ENCODE measurements at places on chromosomes 5 and 9.
A peak's percentile ranks its signal among the peaks of the same experiment; 100 is the strongest.

GRCh38 chr5:142013734-142014521 is 1.1 kb upstream of the GNPDA1 start:
- no peaks in the 10 kb centered on the region for H3K36me3 ChIP-seq
- H3K4me3 ChIP-seq: no peak overlapping the region
- no peak for DNase-seq
- peaks cover 27% of the 10 kb centered on the region for H3K4me1 ChIP-seq
- peak overlapping the region; percentile 91 for H3K27ac ChIP-seq

GRCh38 chr5:114317751-114318150 is 44.1 kb upstream of the KCNN2 start:
- no peak for DNase-seq
- H3K27ac ChIP-seq: no peak overlapping the region
- no peaks in the 10 kb centered on the region for H3K36me3 ChIP-seq
- no peaks in the 10 kb centered on the region for H3K27me3 ChIP-seq

GRCh38 chr5:171595801-171596231 is 176.4 kb downstream of the FGF18 start:
- DNase-seq: no peak
- peaks cover 8% of the 10 kb centered on the region for H3K4me1 ChIP-seq
- H3K36me3 ChIP-seq: no peaks in the 10 kb centered on the region
- H3K27me3 ChIP-seq: no peaks in the 10 kb centered on the region
- no peak overlapping the region for H3K27ac ChIP-seq
- H3K4me3 ChIP-seq: no peak overlapping the region

DNA sequence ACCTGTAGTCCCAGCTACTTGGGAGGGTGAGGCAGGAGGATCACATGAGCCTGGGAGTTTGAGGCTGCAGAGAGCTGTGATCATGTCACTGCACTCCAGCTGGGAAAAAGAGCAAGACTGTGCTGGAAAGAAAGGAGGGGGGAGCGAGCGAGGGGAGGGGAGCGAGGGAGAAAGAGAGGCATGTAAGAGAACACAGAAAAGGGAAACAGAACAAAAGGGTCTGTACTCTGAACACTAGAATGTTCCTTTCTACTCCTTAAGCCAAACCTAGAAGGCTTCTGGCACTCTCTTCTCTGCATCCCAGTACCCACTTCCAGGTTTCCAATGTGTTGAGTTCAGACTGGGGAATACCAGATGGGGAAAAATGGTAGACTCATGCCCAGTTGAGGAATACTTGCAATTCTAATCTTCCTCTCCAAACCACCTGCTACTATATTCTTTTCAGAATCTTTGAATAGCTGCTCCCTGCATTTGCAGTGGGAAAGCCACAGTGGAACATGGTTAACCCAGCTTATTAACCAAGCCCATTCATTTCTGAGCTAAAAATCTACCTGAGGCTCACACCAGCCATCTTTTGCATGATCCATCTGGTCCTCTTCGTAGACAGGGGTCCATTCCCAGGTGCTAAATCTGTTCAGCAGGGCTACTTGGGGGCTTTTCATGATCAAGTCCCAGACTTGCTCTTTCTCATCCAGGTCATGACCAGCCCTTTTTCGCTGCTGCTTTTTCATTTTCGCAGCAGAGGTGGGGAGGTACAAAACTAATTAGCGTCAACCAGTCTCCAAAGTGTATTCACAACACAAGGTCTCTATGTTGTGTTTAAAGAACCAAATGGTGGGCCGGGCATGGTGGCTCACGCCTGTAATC is 34.9 kb downstream of the SEMA4D start:
- H3K4me1 ChIP-seq: no peaks in the 10 kb centered on the region
- H3K36me3 ChIP-seq: no peaks in the 10 kb centered on the region
- no peak overlapping the region for H3K4me3 ChIP-seq
- H3K27me3 ChIP-seq: no peaks in the 10 kb centered on the region
- DNase-seq: no peak

GRCh38 chr5:80238097-80238496 is 17.8 kb downstream of the SERINC5 start:
- H3K4me3 ChIP-seq: no peak overlapping the region
- DNase-seq: no peak
- no peaks in the 10 kb centered on the region for H3K36me3 ChIP-seq
- no peak overlapping the region for H3K27ac ChIP-seq
- H3K4me1 ChIP-seq: peaks cover 7% of the 10 kb centered on the region
- H3K27me3 ChIP-seq: no peaks in the 10 kb centered on the region

DNA sequence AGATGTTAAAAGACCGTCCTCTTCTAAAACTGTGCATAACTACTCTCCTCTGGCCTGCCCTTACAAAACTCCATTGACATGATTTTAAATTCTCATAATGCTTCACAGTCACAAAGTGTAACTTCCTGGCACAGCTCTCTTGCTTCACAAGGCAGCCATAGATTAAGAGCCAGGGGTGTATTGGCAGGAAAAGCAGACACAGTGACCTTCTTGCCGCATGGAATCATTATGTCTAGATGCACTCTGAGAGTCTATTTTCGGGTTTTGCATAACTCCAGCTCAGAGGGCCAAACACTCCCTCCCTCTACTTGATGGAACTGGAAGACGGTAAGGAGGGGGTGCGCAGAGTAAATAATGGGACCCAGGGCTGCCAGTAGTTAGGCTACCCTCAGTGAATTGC is 110.1 kb downstream of the MARCHF3 start:
- no peaks in the 10 kb centered on the region for H3K4me1 ChIP-seq
- H3K27me3 ChIP-seq: no peaks in the 10 kb centered on the region
- no peak for DNase-seq
- no peaks in the 10 kb centered on the region for H3K36me3 ChIP-seq
- H3K27ac ChIP-seq: no peak overlapping the region
